ENCODE measurements at places on chromosomes 2 and 18. TPM values are rescaled to one million over a fixed set of nuclear protein-coding genes. Genes with fewer than 3 reads are reported as not detected.

The MC5R gene
- not detected for total RNA-seq

The CAVIN2 gene
- total RNA-seq: not detected

The NT5DC4 gene
- total RNA-seq: not detected

The ZAP70 gene
- not detected for total RNA-seq

The FLACC1 gene
- total RNA-seq: not detected

The FRZB gene
- 72.8 TPM for total RNA-seq

The ALPI gene
- total RNA-seq: not detected

The SLC23A3 gene
- 1.4 TPM for total RNA-seq

The KYNU gene
- 0.96 TPM for total RNA-seq

The BCL11A gene
- total RNA-seq: 1.0 TPM

The CYRIA gene
- total RNA-seq: 1.0 TPM

The RTP5 gene
- not detected for total RNA-seq
